ENCODE measurements at places on chromosomes 6 and 20.
A peak's percentile ranks its signal among the peaks of the same experiment; 100 is the strongest.

DNA sequence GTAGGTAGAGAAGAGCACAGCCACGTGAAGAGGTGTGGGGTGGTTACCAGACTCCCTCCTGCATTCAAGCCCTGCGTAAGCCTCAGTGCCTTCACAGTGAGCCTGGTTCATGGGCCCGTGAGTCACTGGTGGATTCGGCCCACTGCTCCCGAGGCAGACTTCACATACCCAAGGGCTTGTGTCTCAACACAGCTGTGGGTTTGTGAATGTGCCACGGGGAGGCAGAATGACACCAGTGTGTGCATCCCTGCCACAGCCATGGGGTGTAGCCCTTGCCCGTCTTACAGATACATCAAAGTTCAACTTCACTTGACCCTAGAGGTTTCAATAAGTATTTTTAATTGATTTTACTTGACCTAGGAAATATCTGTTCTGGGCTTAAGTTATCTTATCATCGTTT lies 108.5 kb downstream of the MAP3K4 start:
- no peak for DNase-seq

GRCh38 chr6:157459327-157459726 lies 78.3 kb downstream of the ZDHHC14 start:
- DNase-seq, result no peak

GRCh38 chr6:41182069-41183034 lies 18.6 kb downstream of the TREML2 start:
- peak; percentile 69 for DNase-seq

GRCh38 chr6:129818251-129818650 lies 42.9 kb downstream of the TMEM244 start:
- no peak for DNase-seq

DNA sequence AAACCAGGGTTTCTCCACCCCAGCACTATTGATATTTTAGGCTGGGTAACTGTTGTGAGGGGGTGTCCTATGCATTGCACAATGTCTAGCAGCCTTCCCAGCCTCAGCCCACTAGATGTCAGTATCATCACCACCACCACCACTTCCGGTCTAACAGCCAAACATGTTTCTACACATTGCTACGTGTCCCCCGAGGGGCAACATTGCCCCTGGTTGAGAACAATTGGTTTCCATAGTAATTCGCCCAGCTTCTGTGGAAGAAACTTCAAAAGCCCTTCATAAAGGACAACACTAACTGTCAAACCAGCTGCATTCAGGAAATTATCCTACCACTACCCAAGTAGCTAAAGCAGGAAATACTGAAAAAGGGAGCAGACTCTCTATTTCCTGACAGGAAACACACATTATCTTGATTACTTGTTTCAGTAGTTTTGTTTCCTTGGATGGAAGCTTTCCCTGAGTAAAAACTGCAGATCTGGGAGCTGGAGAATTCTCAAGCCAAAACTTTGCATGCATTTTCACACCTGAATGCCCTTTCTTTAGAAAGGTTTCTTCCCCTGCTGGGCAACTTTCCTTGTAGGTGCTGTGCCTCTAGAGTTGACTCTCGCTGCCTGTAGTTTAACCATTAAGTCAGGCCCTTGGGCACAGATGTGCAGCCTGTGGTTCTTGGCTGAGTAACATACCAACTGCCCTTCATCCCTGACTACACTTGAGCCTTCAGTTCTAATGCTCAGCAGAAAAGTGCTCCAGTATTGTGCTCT lies 23.6 kb downstream of the PKHD1 start:
- peak; percentile 81 for DNase-seq

GRCh38 chr20:3101737-3102574 lies 17.4 kb upstream of the AVP start:
- peak; percentile 75 for DNase-seq

Measured in natural killer cell treated with Interleukin-12 subunit alpha and Interleukin-12 subunit beta and Interleukin-15 and Interleukin-18, amount 100 ng/mL, for 72 hours (primary cell).